ENCODE measurements at places on chromosomes 3 and 15. TPM values are rescaled to one million over a fixed set of nuclear protein-coding genes. Genes with fewer than 3 reads are reported as not detected.

The PLA2G4E gene
- total RNA-seq: not detected

- no peaks in the 10 kb centered on the region for H3K36me3 ChIP-seq
- H3K27ac ChIP-seq: peak overlapping the region; percentile 67
- no peaks in the 10 kb centered on the region for H3K27me3 ChIP-seq
- peak; percentile 87 for DNase-seq
- H3K4me1 ChIP-seq: peaks cover 75% of the 10 kb centered on the region
These were observed 57.5 kb downstream of the CACNA2D2 start for GRCh38 chr3:50445919-50446318.

GRCh38 chr3:59212128-59212779 is 162.4 kb upstream of the CFAP20DC start:
- H3K27ac ChIP-seq: no peak overlapping the region
- H3K36me3 ChIP-seq: no peaks in the 10 kb centered on the region
- H3K4me3 ChIP-seq: no peak overlapping the region

GRCh38 chr3:194993896-194994295 is 277.1 kb downstream of the XXYLT1 start:
- no peak overlapping the region for H3K27ac ChIP-seq
- H3K36me3 ChIP-seq: no peaks in the 10 kb centered on the region
- no peaks in the 10 kb centered on the region for H3K27me3 ChIP-seq
- H3K4me3 ChIP-seq: no peak overlapping the region
- DNase-seq: no peak

DNA sequence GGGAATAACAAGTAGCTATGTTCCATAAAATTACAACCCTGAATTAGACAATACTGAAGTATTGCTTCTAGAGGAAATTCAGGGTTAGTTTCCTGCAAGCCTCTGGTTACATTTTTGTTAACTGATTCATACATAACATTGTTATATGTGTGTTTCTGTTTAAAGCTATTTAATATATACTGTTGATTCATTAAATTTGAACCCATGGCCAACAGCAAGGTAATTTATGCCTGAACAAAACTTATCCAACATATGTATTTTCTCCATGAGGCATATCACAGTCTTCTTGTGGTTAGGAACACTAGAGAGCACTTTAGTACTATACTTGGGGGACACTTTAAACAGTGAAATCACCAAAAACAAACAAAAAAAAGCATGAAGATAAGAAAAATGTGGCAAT is 47.7 kb upstream of the PTX3 start:
- no peaks in the 10 kb centered on the region for H3K4me1 ChIP-seq
- no peaks in the 10 kb centered on the region for H3K27me3 ChIP-seq
- H3K27ac ChIP-seq: no peak overlapping the region
- DNase-seq: no peak
- H3K4me3 ChIP-seq: no peak overlapping the region
- H3K36me3 ChIP-seq: no peaks in the 10 kb centered on the region

DNA sequence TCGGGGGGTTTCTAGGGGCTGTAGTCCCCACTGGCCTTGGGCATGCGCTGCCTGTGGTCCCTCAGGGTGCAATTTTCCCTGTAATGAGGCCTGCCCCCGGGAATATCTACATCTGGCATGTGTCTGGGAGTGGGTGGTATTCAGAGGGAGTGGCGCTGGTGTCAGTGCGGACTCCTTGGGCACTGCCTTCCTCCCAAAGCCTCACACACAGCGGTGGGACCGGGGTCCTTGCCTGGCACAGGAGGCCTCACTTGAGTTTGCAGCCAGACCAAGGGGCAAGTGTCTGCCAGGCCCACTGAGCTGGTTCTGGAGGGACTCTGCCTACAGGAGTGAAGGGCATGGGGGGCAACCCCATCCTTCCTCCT is 53.5 kb upstream of the PCSK6 start:
- H3K27ac ChIP-seq: no peak overlapping the region
- H3K4me3 ChIP-seq: no peak overlapping the region
- H3K36me3 ChIP-seq: no peaks in the 10 kb centered on the region
- no peaks in the 10 kb centered on the region for H3K27me3 ChIP-seq
- DNase-seq: no peak

The DNAH12 gene
- total RNA-seq: not detected

- no peaks in the 10 kb centered on the region for H3K4me1 ChIP-seq
- no peak for DNase-seq
- no peak overlapping the region for H3K27ac ChIP-seq
- no peak overlapping the region for H3K4me3 ChIP-seq
- no peaks in the 10 kb centered on the region for H3K27me3 ChIP-seq
These were observed 739.9 kb upstream of the NR2F2 start for GRCh38 chr15:95590533-95591044.

The SLC12A1 gene
- not detected for total RNA-seq

DNA sequence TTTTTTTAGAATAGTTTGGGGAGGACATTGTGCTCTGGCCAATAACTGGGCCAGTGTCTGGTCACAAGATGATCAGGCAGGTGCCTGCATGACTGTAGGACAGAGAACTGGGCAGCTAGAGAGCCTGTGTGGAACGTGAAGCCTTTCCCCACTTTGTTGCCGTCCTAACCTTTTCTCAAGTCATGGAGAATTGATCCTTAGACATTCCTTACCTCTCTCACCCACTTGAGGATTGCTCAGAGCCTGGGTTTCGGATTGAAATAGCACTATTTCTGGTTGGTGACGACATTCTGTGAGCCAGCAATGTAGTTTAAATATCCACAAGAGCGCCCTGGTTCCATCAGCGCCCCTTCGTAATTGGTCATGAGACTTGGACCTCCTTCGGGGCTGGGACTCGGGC is 138.4 kb downstream of the IGF1R start:
- peaks cover 79% of the 10 kb centered on the region for H3K4me1 ChIP-seq
- no peak for DNase-seq

DNA sequence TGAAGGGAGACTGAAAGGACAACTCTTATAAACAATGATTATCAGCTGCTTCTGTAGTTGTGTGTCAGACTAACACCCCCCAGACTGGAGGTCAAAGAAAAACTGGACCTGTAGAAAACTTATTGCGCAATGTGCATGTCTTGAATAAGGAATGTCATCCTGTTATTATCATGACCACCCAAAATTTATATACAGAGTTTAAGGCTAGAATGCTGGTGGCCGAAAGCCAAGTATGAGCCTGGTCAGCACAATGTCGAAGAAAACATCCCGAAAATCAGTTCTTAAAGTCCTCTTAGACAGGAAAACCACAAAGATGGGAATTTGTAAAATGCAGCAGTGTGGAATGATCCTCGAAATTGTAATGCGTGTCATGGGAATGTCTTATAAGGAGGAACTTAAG is 29.3 kb downstream of the RFTN1 start:
- H3K4me3 ChIP-seq: no peak overlapping the region
- H3K36me3 ChIP-seq: no peaks in the 10 kb centered on the region
- peak overlapping the region; percentile 40 for H3K27ac ChIP-seq
- H3K27me3 ChIP-seq: no peaks in the 10 kb centered on the region
- peaks cover 7% of the 10 kb centered on the region for H3K4me1 ChIP-seq
- DNase-seq: peak; percentile 82

DNA sequence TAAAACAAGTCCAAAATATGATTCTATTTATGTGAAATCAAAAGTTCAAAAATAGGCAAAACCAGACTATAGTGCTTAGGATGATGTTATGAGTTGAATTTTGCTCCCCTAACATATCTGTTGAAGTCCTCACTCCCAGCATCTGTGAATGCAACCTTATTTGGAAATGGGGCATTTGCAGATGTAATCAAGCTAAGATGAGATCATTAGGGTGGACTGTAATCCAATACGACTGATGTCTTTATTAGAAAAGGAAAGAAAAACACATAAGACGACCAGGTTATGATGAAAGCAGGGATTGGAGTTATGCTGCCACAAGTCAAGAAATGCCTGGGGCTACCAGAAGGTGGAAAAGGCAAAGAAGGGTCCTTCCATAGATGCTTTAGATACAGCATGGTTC is 110.5 kb upstream of the CCDC39 start:
- no peak for DNase-seq

- H3K27me3 ChIP-seq: no peaks in the 10 kb centered on the region
- no peak overlapping the region for H3K4me3 ChIP-seq
- no peaks in the 10 kb centered on the region for H3K36me3 ChIP-seq
- H3K27ac ChIP-seq: no peak overlapping the region
- H3K4me1 ChIP-seq: peaks cover 49% of the 10 kb centered on the region
- no peak for DNase-seq
These were observed 303.1 kb downstream of the RPLP1 start for GRCh38 chr15:69755551-69756310.

- H3K27ac ChIP-seq: no peak overlapping the region
- DNase-seq: no peak
- no peaks in the 10 kb centered on the region for H3K27me3 ChIP-seq
These were observed 140.2 kb upstream of the PLXND1 start for GRCh38 chr3:129746629-129747028.

DNA sequence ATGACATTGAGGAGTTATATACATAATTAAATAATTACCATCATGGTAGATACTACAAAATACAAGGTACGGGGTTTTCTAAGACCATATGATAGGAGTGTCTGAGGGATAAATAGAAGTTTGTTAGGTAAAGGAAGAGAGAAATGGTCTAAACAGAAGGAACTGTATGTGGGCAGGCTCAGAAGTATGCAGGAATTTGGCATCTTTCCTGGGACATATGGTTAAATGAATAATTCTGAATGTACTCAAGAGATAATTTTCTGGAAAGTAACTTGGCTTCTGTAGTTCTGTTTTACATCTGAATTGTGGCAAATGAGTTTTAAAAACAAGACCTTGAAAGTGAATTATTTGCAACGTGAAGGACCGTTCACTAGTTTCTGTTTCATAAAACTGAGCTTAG is 17.5 kb downstream of the LMCD1 start:
- H3K4me1 ChIP-seq: peaks cover 7% of the 10 kb centered on the region
- no peaks in the 10 kb centered on the region for H3K27me3 ChIP-seq
- DNase-seq: peak; percentile 42

The SGO1 gene
- 1.7 TPM for total RNA-seq

DNA sequence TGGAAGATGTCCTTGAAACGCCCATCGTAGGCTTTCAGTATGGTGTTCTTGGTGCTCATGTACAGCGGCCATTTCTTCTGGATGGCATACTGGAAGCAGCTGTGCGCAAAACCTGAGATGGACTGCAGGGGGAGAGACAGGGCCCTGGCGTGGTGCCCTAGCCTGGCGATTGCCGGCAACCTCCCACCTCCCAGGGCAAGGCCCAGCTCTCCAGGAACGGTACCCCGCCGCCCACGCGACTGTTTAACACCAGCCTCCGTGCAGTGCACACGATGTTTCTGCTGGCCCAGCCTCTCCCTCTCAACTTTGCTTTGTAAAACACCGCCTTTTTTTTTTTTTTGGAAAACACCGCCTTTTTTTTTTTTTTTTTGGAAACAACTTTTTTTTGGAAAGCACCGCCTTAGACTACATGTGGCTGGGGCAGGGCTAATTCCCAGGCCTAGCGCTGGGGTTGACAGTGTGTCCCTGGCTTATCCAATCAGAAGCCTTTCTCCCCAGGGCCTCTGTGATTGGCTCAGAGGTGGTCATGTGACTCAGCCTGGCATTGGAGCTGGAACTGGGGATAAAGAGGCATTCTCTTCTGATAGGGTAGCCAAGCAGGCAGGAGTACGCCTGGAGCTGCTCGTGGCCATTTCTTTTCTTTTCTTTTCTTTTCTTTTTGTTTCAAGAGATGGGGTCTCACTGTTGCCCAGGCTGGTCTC is 14.7 kb downstream of the IDH2 start:
- H3K27me3 ChIP-seq: no peaks in the 10 kb centered on the region
- no peak overlapping the region for H3K4me3 ChIP-seq
- peaks cover 90% of the 10 kb centered on the region for H3K36me3 ChIP-seq
- H3K27ac ChIP-seq: no peak overlapping the region
- H3K4me1 ChIP-seq: peaks cover 8% of the 10 kb centered on the region

The EIF4E3 gene
- total RNA-seq: 25.9 TPM

DNA sequence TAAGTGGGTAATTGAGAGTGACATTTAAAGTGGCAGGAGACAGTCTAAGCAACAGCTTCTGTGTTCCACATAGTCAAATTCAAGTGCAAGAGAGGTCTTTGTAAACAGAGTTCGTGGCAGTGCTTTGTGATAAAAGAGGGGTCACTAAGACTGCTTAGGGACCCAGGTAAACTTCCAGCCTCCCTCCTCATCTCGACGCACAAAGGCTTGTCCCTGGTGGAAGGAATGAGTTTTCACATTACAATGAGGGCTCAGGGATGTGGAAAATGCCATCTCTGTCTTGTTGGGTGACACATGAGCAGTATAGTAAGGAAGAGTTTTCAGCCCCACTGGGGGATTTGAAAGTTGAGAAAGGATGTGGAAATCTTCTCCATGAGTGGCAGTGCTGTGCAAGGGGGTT is 7.3 kb downstream of the GMNC start:
- no peak overlapping the region for H3K27ac ChIP-seq
- no peak for DNase-seq
- no peak overlapping the region for H3K4me3 ChIP-seq
- no peaks in the 10 kb centered on the region for H3K36me3 ChIP-seq
- H3K4me1 ChIP-seq: no peaks in the 10 kb centered on the region

The IMPG2 gene
- 2.3 TPM for total RNA-seq

- H3K27ac ChIP-seq: no peak overlapping the region
- DNase-seq: no peak
- no peak overlapping the region for H3K4me3 ChIP-seq
- H3K36me3 ChIP-seq: no peaks in the 10 kb centered on the region
- H3K27me3 ChIP-seq: no peaks in the 10 kb centered on the region
These were observed 153.9 kb upstream of the TPM1 start for GRCh38 chr15:62888623-62889022.

- no peaks in the 10 kb centered on the region for H3K4me1 ChIP-seq
- H3K36me3 ChIP-seq: no peaks in the 10 kb centered on the region
- H3K27me3 ChIP-seq: no peaks in the 10 kb centered on the region
These were observed 704.8 kb upstream of the CFAP20DC start for GRCh38 chr3:59754456-59755129.

DNA sequence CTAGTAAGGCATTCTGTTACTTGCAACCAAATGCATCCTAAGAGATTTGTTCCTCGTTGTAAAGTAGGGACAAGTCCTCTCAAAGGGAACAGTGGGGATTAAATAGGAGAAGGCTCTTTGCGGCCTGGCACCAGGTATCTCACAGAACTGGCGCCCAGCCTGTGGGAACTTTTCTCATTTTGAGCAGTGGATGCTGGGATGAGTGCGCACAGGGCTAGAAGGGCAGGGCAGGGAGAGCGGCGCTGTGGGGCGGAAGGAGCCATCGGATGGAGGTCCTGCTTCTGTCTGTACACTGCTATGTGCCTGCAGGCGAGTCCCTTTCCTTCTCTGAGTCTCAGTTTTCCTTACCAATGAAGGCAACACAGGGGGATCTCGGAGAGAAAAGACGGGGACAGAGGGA is 50.6 kb downstream of the WNT7A start:
- no peak for DNase-seq
- H3K27me3 ChIP-seq: no peaks in the 10 kb centered on the region
- no peaks in the 10 kb centered on the region for H3K36me3 ChIP-seq
- H3K27ac ChIP-seq: no peak overlapping the region

The GOLGB1 gene
- 58.5 TPM for total RNA-seq
